ENCODE measurements at places on chromosomes 12 and 14.

- no peak for DNase-seq
Measured at GRCh38 chr14:94646481-94646880, 34.3 kb downstream of the SERPINA3 start.

GRCh38 chr12:124172636-124173035 lies 122.3 kb upstream of the RFLNA start:
- no peak for DNase-seq

DNA sequence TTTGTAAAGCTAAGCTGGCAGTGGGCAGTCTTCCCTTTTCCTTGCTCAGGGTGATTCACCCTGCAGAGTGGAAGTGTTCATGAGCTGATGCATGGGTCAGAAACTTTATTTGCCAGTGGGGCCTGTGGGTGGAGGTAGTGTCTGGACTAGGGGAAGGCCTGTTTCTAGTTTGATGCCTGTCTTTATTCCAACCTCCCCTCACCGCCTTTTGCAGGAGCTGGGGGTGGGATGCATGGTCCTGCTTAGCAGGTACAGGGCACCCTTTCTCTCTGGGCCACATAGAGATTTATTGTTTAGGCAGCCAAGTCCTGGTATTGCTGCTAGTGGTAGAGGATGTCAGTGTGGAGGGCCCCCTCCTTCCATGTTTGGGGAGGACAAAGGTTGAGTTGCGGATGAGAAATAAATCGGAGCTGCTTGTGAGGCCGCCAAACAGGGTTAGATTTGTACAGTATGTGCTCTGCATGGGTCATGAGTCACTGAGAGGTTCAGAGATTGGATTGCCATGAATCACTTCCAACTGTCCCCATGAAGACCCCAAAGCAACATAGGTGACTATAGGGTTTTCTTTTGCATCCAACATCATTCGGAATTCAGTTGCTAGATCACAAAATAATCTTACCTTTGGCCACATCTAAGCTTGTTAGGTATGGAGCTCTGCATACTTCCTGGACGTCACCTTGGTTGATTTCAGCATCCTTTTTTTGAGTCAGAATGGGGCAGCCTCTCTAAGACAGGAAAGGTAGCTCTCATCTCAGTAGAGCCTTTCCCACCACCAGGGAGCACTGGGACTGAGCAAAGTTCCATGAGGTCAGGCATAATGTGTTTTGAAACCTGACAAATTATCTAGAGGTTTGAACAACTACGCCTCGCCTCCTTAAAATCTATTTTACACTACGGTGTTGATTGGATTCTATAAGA lies 8.8 kb downstream of the SMOC1 start:
- DNase-seq: no peak

GRCh38 chr12:67091678-67092077 lies 177.5 kb upstream of the CAND1 start:
- no peak for DNase-seq

- DNase-seq: no peak
Measured at GRCh38 chr12:109264943-109265650, 44.0 kb downstream of the FOXN4 start.

- DNase-seq: no peak
Measured at GRCh38 chr14:52767058-52767833, 24.2 kb downstream of the GNPNAT1 start.

DNA sequence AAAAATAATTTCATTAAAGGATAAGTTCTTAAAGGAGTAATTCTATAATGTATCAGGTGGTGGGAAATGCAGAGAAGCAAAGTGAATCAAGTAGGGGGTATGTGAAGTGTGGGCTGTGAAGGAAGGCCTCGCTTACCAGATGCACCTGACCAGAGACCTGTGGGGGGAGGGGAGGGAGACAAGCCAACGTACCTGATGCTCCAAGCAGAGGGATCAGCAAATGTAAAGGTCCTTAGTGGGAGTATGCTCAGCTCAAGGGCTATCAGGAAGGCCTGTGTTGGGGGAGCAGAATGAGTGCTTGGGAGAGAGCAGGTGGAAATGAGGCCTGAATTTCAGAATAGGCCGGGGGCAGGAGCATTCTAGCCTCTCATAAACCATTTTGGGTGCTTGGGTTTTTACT lies 57.1 kb downstream of the ANO4 start:
- DNase-seq: no peak

DNA sequence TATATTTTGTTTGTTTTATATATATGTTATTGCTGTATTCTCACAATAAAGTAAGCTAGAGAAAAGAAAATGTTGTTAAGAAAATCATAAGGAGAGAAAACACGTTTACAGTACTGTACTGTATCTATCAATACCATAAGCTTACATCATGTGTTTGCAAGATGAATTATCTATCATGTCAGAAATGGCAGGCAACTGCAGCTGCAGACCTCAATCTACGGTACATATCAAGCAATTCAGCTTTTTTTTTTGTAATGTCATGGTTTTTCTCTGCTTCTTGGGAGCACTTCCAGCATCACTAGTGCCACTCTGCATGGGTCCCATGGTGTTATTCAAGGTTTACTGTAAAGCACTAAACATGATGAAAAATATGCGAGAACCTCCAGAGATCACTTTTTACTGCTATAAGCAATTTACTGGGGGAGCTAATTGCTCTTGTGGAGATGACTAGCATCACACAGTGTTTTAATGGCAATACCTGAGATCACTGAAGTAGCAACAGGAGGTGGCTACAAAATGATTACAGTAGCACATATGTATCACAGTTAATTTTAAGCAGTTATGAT lies 9.0 kb upstream of the KRT2 start:
- DNase-seq: no peak

DNA sequence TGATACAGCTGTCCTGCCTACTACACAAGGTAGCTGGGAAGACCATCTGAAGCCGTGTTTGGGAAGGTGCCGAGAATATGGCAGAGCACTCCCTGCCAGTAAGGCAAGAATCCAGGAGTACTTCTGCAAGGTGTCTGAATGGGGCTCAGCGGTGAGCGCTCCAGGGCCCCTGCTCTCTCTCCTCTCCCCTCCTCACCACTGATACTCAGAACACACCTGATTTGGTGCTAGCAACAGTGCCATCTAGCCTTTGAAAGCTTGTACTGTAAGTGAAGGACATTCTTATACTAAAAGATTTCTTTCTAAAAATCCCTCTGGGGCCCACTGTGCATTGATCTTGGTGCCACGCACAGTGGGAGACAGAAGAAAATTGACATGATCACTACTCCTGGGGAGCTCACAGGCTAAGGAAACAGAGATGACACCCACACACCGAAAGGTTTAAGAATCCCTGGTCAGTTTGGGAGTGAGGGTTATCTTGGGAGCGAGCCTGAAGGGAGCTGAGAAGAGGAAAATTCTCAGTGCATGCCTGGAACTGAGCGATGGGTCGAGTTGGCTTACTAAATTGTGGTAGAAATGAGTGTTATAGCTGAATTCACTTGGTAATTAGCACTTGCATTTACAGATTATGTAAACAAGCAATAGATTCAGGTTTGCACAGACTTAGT lies 216.9 kb downstream of the NTF3 start:
- no peak for DNase-seq

DNA sequence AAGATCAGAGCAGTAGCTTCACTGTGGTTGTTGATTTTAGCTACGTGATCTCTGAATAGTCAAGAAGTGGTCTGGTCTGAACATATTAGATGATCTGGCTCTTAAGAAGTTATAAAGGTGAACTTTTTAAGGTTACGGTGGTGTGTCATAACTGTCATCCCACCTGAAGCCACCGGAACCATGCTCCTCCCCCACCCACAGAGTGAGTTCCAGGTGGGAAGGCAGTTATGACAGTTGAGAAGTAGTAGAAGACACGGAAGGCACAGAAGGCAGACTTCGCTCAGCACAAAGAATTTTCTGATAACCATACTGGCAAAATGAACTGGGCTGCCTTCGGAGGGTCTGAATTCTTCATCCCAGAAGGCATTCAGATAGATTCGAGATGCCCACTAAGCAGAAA lies 90.0 kb upstream of the RIC8B start:
- DNase-seq: no peak

DNA sequence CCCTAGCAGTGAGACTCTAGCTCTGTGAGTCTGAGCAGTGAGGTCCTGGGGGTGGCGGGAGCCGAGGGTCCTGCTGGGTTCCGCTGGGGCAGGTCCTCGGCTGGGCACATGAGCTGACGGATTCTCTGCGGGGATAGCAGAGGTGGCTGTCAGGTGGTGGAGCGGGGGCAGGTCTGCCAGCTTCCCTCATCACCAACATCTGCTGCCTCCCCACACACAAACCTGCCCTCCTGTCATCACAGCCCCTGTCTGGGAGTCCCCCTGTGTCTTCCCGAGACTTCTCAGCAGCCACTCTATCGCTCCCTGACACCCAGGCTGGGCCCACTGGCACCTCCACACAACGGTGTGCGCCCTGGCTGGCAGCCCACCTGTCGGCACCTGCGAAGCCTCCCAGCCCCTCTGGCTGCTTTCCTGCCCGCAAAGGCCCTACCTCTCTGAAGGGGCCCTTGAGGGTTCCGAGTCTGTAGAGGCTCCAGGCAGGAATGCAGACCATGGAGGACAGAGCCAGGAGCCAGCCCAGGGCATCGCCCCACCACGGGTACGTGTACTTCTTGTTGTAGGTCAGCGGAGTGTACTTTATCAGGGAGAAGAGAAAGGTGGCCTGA lies 7.1 kb upstream of the SLC6A12 start:
- no peak for DNase-seq

DNA sequence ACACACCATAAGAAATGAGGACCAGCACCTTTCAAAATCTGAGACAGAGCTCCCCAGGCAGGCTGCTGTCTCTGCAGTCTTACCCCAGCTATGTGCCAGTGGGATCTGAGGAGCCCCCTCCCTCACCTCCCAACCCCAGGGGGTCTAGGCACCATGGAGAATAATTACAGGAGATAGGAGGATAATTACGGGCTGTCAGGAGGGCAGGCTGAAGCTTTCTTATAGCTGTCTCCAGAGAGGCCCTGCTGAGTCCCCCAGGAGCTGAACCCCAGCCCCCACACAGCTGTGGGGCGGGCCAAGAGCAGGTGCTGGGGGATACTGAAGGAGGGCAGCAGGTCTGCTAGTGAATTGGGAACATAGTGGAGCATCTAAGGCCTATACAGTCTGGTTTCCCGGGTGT lies 6.8 kb downstream of the CPNE6 start:
- no peak for DNase-seq

- no peak for DNase-seq
Measured at GRCh38 chr12:103517161-103517560, 21.4 kb upstream of the C12orf42 start.

DNA sequence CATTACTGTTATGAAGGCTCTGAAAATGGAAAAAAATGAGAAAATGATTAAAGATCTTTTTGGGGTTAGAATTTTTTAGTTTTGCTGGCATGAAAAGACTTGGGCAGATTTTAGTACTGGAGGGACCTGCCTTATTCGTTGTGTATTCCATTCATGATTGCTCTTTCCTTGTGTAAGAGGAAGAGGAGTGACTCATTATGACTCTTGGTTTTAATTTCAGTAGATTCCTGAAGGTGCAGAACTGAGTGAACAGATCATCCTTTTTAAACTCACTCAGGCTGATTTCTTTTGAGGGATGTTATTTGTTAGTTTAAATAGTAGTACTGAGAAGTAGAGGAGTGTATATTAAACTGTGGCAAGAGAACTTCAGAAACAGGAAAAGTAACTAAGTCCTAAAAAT lies 41.6 kb downstream of the AKAP6 start:
- DNase-seq: no peak

DNA sequence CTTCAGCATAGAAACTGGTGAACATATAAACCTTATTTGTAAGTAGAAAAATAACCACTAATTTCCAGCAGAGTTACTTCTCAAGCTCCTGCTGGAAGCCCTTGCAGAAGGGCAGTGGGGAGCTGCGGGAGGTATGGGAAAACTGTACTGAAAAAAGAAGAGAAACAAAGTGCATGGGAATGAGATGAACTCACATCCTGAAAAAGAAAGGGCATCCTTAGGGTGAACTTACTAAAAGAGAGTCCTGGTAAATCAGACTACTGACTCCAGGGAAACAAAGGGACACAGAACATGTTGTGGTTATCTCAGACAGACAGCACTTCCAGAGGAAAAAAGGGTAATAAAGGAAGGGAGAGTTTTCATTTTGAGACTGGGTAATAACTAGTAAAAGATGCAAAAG lies 515.1 kb downstream of the RPL10L start:
- DNase-seq: no peak

DNA sequence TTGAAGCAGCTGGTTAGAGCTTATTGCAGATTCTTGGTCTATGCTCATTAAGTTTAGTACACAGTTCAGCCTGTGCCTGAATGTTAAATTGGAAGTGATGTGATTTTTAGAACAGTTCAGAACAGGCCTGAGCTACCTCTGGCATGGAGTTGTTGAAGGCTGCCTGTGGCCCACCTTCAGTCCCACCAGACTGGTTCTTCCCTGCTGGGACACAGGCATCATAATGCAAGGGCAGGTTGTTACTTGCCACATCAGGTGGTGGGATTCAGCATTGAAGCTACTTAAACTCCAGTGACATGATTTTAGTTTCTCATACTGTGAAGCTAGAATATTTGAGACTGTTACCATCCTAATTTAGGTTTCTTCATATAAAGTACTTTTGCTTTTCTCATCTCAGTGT lies 49.4 kb downstream of the PROX2 start:
- no peak for DNase-seq

GRCh38 chr12:130498589-130499385 lies 161.1 kb downstream of the PIWIL1 start:
- no peak for DNase-seq

DNA sequence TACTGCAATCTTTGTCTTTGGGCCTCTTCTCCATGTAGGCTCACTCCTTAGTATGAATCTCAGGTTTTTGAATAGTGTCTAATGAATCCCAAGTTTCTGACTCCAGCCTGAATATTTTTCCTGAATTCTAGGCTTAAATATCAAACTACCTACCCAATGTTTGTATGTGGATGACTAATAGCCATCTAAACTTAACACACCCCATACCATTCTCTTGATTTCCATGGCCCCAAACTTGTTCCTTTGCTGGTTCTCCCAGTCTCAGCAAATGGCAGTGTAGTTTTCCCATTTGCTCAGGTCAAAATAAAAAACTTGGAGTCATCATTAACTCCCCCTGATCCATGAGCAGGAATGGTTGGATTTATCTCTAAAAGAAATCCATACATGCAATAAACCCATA lies 18.8 kb upstream of the SDR39U1 start:
- no peak for DNase-seq

DNA sequence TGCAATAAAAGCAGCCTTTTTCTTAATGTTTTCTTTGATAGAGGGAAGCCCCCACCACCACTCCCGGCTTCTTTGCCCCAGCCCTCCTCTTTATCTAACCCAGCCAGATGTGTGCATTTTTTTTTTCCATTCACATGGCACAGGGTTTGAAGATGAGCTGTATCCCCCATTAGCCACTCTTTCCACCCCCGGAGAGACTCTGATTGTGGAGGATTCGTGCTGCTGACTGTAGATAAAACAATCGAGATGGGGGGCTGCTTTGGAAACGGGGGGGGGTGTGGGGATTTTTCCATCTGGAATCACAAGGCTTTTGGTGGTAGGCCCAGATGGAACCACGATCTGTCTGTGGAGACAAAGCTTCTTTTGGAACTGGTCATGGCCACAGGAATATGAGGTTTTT lies 46.2 kb upstream of the VASH1 start:
- no peak for DNase-seq
